ENCODE measurements at places on chromosomes 2 and 18. TPM values are rescaled to one million over a fixed set of nuclear protein-coding genes. Genes with fewer than 3 reads are reported as not detected.
A peak's percentile ranks its signal among the peaks of the same experiment; 100 is the strongest.

The SLC30A3 gene
- polyA plus RNA-seq, result not detected

The ALPG gene
- polyA plus RNA-seq, result not detected

The CHRNG gene
- not detected for polyA plus RNA-seq

The VIT gene
- polyA plus RNA-seq, result 0.35 TPM

The FOSL2 gene
- 10.0 TPM for polyA plus RNA-seq

The SLC38A11 gene
- polyA plus RNA-seq, result 2.5 TPM

The XDH gene
- 0.66 TPM for polyA plus RNA-seq

The LBX2 gene
- 1.3 TPM for polyA plus RNA-seq

The CNGA3 gene
- polyA plus RNA-seq, result 1.5 TPM

The TUBA4B gene
- polyA plus RNA-seq, result not detected

The CLIP4 gene
- 4.5 TPM for polyA plus RNA-seq

The HOXD10 gene
- not detected for polyA plus RNA-seq

- DNase-seq, result peak; percentile 75
These were observed 49.9 kb upstream of the EML6 start for GRCh38 chr2:54673501-54673998.

DNA sequence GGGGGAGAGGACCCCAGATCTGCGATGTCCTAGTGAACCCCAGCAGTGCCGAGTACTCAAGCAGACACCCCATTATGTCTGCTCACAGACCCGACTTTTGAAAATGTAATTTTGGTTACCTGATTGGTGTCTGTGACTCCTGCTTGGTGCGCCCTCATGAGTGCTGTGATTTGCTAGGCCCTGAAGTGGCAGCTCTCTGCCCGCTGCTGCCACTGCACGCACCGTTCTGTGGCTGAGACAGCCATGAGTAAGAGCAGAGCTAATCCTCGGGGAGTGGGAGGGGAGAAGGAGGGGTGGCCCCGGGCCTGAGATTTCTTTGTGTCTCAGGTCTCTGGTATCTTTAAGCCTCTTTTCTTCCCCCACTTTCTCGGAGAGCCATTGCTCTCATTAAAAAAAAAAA is 18.2 kb downstream of the FHOD3 start:
- DNase-seq, result no peak

DNA sequence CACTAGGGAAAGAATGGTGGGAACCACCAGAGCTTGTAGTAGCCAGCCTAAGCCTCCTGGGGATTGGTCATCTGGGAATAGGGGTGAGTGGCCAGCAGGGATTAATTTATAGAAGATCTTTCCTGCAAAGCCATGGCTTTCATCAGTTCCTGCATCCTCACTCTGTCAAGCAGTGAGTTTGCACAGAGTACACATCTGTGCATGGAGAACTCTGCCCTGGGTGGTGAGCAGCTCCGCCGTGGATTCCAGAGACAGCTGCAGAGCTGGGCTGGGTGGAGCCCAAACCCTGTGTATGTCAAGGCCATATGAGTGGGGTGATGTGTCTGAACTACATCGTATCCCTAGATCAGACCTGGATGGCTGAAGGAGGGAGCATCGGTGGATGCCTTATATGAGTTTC is 182.2 kb downstream of the GLI2 start:
- DNase-seq, result no peak

GRCh38 chr2:134432435-134432883 is 178.6 kb downstream of the MGAT5 start:
- no peak for DNase-seq

DNA sequence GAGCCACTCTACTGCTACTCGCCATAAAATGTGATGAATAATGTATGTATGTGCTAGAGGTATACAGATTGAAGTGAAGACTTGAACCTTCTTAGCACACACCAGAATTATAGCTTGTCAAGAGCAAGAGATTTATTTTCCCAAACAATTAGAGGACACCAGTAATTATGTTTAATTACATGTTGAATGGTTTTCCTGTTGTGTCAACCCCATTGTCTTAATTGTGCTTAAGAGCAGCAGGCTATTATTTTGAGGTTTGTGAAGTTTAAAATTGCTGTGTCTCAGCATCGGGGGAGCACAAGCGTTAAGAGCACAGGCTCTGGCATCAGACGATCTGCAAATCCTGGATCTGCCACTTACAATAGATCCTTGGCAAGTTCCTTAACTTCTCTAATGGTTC is 29.0 kb downstream of the KIF5C start:
- DNase-seq, result no peak

DNA sequence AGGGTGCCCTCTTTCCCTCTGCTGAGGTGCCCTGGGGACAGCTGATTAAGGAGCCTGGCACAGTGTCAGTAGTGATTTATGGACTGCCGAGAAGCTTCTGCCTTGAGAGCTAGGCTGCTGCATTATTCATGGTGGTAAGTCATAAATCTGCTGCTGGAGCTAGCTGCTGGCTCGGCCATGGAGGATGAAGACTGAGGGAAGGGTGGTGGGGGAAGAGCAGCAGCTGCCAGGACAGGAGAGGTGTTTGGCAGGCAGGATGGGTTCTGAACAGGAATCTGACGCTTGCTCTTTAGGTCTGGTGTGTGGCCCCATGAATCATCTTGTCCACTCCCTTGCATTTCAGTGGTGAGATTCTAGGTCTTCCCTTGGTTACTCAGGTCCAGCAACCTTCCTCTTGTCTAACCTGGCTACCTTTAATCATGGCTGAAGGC is 296.3 kb downstream of the DYSF start:
- DNase-seq, result no peak

DNA sequence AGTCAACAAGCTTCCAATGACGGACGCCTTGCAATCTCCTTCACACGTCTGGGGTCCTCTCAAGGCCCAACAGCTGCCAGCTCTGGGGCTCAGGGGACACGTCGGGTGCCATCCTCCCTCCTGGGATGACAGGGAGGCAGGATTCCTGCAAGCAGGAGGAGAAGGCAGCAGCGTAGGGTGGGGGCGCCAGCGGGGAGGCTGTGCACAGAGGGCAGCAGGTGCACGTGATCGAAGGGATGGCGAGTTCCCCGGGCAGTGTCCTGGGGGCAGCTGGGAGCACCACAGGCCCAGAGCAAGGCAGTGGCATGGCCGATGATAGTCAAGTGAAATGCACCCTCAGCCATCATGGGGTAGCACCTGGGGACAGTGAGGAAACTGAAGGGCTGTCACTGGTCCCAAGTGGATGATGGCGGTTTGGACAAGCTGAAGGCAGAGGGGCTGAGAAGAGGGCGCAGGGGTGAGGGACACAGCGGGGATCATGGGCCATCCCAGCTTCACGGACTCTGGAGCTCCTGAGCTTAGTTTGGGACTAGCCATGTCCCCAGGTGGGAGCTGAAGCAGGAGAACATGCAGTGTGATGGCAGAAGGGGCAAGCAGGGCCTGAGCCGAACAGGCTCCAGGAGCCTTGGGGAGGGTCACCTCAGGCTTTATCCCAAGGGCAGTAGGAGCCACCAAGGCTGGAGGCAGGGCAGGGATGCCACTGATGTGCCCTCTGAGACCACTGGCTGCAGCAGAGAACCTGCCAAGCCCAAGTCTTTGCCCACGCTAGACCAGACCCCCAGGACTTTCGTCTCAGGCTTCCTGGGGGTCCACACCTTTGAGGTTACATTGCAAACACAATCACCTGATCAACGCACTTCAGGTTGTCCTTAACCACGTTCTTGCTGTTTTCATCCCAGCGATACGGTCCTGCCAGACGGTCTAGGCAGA is 16.3 kb upstream of the SNED1 start:
- DNase-seq, result peak; percentile 29

DNA sequence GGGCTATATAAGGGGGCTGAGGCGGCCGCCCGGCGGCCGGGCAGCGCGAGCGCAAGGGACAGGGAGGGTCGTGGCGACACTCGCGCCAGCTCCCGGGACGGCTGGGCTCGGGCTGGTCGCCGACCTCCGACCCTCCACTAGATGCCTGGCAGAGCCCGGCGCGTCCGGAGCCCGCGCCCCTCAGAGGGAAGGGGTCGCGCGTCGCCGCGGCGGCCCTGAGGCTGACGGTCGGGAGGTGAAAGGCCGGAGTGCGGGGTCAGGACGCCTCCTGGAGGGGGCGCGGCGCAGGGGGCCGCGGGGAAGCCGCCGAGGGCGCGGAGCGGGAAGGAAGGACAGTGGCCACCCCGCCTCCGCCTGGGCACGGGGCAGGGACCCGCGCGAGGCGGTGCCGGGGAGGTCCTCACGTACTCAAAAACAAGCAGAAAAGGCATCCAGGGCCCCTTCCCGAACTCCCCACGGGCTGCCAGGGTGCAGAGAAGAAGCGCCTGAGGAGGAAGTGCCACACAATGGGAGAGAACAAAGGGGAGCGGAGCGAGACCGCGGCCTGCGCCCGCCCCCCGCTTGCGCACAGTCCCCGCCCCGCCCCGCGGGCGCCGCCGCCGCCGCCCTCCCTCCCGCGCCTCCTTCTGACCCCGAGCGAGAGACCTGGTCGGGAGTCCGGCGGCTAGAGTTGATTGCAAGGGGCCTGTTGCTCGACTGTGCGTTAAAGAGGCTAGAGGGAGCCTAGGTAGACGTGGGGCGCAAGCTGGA is 776 bp upstream of the KLF7 start:
- DNase-seq, result peak; percentile 74

GRCh38 chr2:141767051-141767450 is 363.8 kb downstream of the LRP1B start:
- no peak for DNase-seq

DNA sequence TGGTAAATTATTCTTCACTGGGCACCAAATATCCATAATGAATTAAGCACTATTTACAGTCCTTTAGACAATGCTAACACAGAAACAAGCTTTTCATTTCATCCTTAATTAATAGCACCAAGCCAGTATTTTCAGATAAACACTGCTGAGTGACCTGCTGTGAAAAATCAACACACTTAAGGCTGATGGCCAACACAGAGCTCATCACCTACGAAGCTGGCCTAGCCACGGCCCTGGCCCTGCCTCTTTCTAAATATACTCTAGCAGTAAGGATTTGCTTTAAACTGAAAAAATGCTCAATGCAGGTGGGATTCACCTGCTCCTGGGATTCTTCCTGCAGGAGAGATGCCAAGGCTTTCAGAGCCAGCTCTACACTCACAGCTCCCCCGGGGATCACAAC is 18.4 kb downstream of the CYB5A start:
- DNase-seq, result no peak

DNA sequence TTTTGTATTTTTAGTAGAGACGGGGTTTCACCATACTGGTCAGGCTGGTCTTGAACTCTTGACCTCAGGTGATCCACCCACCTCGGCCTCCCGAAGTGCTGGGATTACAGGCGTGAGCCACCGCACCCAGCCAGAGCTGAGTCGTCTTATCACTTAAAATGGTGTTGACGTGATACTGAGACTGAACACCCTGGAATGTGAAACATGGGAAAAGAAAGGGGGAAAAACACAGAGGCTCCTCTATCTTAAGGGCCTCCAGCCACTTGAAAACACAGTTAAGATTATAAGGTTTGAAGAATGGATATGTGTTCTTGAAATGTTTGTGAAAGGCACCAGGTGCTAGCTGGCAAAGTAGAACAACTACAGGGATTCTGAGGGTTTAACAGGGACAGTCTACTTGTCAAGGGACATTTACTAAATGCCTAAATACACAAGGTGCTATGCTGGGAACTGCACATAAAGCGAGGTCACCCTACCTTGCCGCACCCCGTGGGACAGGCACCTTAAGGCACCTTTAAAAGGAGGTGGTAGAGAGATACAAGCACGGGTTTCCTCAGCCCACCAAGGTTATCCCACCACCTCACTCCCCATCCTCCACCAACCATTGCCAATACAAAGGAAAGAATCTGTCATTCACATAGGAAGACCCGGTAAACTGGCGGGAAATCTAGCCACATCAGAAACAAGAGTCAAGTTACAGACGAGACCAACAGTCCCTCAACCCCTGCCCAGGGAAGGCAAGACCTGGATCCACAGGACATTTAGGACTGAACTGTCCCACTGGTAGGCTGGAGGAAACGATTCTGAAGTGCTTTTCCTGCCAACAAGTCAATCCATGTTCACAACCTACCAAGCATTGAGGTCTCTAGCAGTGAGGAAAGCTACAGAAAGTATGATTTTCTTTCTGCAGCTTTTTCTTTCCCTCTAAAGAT is 43.4 kb downstream of the STK39 start:
- peak; percentile 75 for DNase-seq

GRCh38 chr18:48829443-48830149 is 121.2 kb downstream of the SMAD7 start:
- no peak for DNase-seq

DNA sequence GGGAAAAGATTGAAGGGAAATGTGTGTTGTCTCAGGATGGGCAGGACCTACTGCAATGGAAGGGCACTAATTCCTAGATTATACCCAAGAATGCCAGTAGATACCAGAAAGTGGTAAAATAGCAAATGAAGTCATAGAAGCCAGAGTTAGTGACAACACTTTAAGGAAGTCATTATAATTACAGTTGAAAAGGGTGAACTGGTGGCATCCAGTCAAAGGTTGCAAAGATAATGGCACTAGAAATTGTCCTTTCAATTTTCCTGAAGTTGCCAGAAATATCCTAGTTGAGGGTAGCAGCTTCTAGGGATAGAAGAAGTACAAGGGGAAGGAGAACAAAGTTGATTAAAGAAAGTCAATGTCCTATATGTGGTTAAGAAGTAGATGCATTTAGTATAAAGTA is 68.8 kb upstream of the GLS start:
- DNase-seq, result no peak

DNA sequence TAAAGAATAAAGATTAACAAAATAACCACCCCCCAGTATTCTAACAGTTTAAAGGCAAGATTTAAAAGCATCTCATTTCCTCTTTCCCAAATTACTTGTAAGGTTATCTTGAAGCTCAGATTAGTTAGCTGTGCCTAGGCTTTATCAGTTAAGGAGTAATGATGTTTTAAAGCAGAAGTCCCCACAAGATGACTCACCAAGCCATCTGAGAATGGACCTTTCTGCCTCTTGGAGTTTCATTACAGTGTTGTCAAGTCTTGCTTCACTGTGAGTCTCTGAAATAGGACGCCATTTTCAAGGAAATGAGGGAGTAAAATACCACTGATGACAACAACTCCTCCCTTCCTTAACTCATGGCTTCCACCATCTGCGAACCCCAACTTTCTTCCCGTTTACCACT is 35.9 kb downstream of the ZNF385B start:
- DNase-seq, result no peak

GRCh38 chr2:71008342-71008741 is 13.7 kb upstream of the TEX261 start:
- DNase-seq, result no peak

- DNase-seq, result peak; percentile 67
These were observed 28.5 kb upstream of the NOSTRIN start for GRCh38 chr2:168773719-168774521.

GRCh38 chr2:200125444-200126284 is 170.3 kb downstream of the MAIP1 start:
- DNase-seq, result no peak

All from pancreas (tissue), 10 donors.